Renal cortical epithelial cell (primary cell): ENCODE measurements at places on chromosomes 3 and 15. TPM values are rescaled to one million over a fixed set of nuclear protein-coding genes. Genes with fewer than 3 reads are reported as not detected.

IFT122 gene
- 13.2 and 32.8 TPM in 2 replicates for total RNA-seq

TOPAZ1 gene
- not detected in 2 replicates for total RNA-seq

SMCO1 gene
- total RNA-seq = not detected in 2 replicates

MBD4 gene
- 20.8 and 34.7 TPM in 2 replicates for total RNA-seq

DNA sequence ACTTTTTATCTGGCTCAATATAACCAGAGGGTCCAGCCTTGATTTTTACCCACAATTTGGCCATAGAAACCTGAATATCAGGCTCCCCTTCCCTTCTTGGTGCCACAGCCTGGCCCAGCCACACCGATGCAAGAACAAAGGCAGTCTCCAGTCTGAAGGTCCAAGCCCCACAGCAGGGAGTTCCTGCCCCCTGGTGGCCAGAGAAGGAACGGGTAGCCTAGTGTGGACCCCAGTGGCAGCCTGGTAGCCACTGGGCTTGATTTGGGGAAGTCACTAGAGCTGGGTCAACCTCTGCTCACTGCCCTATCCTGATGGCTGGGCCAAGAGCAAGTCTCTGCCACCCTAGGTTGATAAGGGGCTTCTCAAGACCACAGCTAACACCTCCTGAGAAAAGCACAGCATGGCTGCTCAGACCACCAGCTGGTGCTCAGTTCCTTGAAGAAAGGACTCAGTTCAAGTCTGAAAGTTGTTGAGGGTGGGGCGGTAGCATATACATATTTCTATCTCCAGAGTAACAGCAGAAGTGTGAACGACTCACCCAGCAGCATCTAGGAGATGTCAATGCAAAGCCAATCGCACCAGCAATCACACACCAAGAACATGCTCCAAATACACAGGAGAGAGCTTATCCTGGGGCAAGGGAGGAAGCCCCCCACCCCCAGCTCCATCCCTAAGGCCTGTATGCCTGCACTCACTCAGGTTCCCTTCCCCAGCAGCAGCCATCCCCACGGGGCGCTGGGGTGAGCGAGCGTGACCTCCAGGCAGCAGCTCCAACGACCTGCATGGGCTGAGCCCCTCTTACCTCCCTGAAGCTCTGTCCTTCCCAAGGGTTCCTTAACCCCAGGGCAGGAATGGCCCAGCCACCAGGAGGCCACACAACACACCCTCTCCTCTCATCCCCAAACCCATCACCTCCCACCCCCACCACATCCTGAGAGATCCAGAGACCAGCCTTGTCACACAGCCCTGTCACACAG is 7.6 kb downstream of the PFKFB4 start:
- DNase-seq = peak; percentile 57

GRCh38 chr3:47573190-47574172 is 5.2 kb downstream of the CSPG5 start:
- DNase-seq = no peak

DNA sequence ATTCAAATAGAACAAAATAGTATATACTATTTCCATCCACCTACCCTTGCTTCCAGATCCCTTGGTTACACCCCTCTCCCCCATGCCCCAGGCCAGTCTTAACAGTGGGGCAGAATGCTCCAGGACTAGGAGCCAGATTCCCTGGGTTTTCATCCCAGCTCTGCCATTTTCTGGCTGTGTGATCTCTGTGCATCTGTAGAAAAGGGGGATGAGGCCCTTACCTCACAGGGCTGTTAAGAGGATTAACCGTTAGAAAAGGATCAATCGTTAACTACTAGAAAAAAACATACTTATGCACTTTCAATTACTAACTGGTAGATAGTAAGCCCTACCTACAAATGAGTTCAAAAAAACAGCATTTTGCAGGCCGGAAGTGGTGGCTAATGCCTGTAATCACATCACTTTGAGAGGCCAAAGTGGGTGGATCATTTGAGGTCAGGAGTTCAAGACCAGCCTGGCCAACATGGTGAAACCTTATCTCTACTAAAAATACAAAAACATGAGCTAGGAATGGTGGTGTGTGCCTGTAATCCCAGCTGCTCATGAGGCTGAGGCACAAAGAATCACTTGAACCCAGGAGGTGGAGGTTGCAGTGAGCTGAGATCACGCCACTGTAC is 11.7 kb downstream of the EBLN2 start:
- peak; percentile 40 for DNase-seq

- no peak for DNase-seq
Measured at GRCh38 chr3:126466886-126467610, 8.6 kb downstream of the ZXDC start.

DNA sequence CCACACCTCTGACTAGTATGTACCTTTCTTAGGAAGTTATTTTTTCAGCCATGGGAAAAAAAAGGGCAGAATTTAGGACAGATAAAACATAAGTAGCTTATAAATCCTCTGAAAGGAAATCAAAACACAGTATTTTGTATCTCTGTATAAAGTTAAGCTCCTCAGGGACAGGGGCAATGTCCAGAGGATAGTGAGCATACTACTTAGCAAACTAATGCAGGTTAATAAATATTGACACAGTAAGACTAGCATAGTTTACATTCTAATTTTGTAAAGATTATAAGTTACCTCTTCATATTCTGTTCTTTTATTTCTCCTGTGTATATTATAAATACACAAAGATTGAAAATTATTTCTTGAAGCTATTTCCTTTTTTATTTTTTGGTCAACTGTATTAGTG is 2.1 kb downstream of the UBE3A start:
- DNase-seq = no peak

DNA sequence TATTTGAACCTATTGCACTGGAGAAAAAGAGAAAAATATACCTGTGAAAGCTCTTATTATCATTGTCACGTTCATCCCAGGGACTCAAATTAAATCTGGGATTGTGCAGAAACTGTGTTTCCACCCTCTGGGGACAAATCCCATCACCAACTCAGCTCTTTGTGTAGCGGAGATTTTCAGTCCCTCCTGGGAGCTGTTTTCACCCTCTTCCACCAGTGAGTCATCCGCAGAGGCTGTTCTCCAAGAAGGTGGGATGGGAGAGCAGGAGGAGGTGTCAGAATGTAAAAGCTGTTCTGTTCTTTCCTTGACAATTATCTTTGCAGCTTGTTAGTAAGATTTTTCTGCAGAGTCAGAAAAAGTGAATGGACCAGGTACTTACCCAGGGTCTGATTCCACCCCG is 28.0 kb downstream of the SV2B start:
- DNase-seq = no peak

DNA sequence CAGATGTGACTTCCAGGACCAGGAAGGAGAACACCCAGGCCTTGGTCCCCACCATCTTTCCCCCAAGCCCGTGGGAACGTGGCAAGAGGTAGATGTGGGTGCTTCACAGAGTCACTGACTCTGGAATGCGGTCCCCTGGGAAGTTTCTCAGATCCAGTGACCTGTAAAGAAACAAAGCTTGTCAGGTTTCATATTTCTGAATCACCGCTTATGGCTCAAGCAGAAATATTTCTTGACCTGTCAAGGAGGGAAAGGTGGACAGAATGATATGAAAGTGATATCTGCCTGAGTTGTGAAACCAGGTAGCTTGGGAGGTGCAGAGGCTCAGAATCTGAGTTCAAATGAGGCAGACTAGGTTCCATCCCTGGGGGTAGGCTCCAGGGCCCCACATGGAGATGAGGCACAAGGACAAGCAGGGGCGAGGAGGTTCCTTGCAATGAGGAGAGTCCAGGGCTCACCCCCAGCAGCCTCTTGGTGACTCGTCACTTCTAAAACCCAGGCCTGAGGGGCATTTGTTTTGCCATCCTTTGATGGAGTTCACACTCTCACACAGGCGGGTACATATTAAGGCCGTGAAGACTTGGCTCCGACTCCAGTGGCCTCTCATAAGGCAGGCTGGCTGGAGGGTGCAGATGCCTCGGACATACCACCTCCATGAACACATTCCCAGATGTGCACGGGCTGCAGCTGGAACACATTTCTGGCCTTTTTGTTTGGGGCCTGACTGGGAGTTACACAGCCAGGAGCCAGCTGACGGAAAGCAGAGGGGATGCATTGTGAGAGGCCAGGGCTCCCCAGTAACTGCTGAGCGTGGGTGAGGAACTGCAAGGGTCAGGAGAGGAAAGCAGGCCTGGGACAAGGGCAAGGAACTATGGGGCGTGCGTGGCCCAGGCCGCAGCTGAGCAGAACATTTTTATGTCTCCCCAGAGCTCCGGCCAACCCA is 1.3 kb downstream of the CILP start:
- peak; percentile 33 for DNase-seq

DNA sequence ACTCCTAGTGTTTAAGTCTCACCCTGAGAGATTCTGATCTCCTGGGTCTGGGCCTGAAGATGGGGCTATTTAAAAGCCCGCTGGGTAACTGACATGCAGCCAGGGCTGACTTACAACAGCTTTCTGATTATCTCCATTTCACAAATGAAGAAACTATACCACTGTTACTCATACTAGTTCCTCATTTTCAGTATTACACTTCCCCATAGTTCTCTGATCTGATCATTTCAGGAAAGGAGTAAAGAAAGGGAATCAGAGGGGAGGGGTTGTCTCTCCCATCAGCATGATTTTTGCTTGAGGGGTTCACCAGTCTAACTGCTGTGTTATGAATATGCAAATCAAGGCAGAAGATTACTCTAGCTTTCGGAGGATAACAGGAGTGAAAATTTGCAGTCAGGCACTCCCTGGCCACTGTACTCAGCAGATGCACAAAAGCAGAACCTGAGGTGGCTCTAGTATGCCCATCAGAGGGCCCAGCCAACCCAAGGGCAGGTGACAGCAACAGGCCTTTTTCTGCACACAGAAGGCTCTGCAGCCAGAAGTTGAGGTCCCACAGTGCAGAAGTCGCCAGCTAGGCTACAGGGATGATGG is 59.4 kb downstream of the DAPK2 start:
- DNase-seq = no peak

DNA sequence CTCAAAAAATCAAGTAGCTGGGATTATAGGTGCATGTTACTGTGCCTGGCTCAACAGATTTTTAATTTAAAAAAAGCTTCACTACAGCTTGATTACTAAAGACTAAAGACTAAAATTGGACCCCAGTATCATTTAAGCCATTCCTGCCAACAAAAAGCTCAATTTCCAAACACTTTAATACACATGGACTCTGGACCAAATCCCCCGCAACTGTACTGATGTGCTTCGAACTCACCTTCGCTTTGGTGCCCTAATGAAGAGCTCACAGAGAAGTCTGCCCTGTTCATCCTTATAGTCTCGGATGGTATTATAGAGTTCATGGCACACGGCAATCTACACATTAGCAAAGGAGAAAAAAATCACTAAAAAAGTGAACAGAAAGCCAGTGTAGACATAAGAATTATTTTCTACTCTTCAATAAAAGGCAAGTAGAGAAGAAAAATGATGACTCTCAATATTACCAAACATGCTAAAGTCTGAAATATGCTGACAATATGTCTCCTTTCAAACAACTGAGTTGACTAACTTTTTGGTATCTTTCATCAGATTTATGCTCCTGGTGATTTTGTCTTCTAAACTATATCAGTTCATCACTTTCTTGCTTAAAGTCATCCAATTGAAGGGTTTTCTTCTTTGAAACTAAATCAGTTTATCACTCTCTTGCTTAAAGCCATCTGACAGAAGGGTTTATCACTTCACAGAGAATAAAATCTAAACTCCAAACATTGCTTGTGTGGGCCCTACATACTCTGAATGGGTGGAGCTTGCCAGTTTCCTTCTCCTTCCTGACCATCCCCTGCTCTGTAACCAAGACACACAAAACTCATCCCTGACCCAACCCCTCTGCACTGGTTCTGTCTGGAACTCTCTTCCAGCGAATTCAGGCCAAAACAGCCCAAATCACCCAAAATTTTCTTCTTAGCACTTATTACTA is 7.2 kb downstream of the PBRM1 start:
- no peak for DNase-seq

DNA sequence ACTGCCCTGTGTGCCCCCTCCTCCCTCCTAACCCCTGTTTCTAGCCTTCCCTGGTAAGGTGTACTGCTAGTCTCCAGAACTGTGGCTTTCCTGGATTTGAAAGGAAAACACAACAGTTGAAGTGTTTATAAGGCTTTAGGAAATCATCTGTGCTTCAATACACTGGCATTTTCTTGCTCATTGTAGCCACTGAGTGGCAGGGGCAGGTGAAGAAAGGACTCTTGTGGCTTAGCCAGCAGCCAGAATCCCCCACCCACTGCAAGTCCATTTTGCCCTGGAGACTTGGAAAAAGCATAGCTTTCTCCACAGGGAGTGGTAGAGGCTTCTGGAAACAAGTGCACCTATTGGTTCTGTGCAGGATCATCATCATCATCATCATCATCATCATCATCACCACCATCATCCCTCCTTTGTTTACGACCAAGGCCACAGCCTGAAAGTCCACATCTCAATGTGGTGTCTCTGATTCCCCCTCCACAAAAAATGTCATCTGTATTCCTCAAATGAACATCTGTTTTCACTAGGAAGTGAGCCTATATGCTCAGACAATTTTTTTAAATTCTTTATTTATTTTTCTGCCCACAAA is 33.4 kb downstream of the AQP9 start:
- no peak for DNase-seq

GRCh38 chr15:20368974-20369373 is 172.6 kb downstream of the GOLGA6L6 start:
- DNase-seq = no peak

DNA sequence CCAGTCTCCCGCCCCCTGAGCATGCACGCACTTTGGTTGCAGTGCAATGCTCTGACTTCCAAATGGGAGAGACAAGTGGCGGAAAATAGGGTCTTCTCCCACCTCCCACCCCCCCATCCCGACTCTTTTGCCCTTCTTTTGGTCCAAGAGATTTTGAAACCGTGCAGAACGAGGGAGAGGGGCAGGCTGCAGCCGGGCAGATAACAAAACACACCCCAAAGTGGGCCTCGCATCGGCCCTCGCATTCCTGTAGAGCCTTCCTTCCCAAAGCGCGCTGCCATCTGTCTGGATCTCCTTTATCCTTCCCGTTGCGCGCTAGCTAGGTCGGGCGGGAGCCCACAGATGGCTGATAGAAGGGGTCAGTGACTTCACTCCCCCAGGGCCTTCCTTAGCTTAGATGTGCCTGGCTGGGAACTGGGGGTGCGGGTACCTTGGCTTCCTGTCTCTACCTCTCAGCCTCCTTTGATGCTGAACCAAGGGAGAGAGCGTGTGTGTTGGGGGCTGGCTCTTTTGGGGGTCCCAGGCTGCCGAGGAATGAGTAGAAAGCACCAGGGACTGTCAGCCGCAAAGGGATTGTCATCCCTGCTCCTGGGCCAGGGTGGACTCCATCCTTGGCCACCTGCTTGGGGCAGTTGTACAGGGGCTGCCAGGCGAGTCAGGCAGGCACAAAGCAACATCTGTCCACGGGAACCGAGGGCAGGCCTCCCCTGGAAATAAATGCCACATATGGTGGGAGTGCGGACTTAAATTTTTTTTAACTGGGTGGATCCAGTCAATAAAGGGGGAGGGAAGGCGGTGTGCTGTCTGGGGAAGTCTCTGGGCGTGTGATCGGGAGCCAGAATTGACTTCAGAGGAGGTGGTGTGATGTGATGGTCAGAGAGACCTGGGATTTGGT is 1.8 kb downstream of the SMAD3 start:
- no peak for DNase-seq

GRCh38 chr3:150061288-150062024 is 90.8 kb upstream of the PFN2 start:
- no peak for DNase-seq

DNA sequence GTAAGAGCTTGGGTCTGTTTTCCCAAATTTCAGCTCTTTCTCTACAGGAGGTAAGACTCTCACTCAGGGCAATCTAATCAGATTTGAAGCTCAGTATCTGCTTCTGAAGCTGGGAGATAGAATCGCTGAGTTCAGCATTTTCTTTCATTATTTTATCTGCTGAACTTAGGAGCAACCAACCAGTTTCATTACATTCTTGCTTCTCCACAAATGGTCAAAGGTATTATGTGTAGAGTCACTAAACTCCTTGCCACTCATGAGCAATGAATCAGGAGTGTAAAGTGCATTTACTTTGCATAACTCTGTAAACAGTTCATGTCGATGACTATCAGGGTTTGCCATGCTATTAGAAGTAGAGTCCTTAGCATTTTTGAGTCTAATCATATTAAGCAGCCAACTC is 249.4 kb downstream of the CHL1 start:
- DNase-seq = peak; percentile 50
